ENCODE measurements at places on chromosomes 16 and 17. TPM values are rescaled to one million over a fixed set of nuclear protein-coding genes. Genes with fewer than 3 reads are reported as not detected.

Gene PLEKHH3
- 1.6 TPM for total RNA-seq

Gene PRSS22
- not detected for total RNA-seq

Gene PRSS36
- 3.6 TPM for total RNA-seq

Gene MMP25
- total RNA-seq, result 34.8 TPM

Measured in activated naive CD4-positive, alpha-beta T cell treated with anti-CD3 and anti-CD28 coated beads, Interleukin-2, amount 10 ng/mL, durations not matched to agents 5 hours and 36 hours (primary cell).